Naive thymus-derived CD8-positive, alpha-beta T cell (primary cell): ENCODE measurements at places on chromosomes 12 and 14.

DNA sequence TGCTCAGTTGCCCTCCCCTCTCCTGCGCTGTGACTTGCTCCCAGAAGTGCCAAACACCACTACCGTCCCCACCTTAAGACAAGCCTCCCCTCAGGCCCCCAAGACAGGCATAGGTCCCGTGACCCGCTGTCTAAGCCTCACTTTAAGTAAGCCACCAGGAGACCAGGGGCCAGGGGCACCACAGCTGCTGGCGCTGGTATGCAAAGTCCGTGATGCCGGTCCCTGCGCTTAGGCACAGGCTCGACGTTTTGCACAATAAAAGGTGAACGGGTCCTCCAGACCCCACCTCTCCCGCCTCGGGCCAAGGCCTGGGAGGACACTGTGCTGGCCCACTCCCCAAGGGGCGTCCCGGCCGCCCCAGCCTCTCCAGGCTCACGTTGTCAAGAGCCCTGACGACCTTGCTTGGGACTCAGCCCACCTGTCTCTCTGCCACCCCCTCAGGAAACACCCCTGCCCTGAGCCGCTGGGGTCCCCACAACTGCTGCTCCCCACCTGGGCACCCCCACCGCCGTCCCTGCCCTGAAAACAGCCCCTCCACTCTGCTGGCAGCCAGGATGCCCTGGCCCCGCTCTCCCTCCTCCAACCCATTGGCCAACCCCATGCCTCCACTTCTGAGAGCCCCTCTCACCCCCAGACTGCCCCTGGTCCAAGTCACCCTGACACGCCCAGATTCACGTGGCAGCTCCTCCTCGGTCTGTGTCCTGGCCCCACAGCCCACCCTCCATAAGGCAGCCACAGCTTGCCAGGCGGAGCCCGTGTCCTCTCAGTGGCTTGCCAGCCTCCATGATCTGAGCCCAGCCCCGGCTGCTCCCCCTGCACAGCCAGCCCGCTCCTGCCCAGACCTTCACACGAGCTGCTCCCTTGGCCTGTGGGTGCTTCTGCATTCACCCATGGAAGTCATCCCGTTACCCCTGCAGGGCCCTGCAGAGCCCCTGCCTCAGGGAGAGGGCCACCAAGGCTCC, 11.9 kb downstream of the JAG2 start:
- no peak for DNase-seq

GRCh38 chr14:51138404-51139103, 43.6 kb upstream of the TRIM9 start:
- DNase-seq: no peak

- no peak for DNase-seq
Observed at GRCh38 chr12:12821975-12822374, 8.8 kb downstream of the DDX47 start.

DNA sequence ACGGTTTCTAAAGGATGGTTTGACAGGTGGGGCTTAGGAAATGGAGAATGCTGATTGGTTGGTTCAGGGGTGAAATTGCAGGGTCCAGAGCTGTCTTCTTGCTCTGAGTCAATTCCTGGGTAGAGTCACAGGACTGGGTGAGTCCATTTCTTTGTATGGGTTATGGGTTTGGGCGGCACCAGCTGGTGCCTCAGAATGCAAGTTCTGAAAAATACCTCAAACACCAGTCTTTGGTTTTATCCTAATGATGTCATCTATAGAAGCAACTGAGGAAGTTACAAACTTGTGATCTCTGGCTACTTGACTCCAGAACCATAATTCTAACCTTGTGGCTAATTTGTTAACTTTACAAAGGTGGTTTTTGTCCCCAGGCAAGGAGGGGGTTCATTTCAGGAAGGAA, 47.6 kb upstream of the EIF5 start:
- no peak for DNase-seq

DNA sequence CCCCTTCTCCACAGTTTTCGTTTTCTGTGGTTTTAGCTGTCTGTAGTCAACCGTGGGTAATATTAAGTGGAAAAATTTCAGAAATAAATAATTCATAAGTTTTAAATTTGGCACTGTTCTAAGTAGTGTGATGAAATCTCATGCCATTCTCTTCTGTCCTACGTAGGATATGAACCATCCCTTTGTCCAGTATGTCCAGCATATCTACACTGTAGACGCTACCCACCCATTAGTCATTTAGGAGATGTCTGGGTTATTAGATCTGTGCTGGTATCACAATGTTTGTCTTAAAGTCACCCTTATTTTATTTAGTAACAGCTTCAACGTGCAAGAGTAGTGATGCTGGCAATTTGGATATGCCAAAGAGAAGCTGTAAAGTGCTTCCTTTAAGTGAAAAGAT, 44.7 kb downstream of the ATF7IP start:
- no peak for DNase-seq

DNA sequence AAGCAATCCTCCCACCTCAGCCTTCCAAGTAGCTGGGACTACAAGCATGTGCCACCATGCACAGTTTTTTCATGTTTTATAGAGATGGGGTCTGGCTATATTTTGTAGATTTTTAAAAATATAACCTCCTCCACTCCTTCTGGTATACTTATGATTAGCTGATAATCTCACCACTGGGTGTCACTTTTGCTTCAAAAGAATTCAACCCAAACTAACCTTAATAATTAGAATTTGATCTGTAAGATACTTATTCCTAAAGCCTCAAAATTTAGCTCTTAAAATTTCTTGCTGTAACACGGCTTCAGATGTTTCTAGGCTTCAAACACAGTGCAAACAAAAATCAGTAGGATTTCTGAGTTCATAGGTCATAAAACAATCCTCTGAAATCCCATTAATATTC, 130.3 kb downstream of the CEP83 start:
- no peak for DNase-seq

DNA sequence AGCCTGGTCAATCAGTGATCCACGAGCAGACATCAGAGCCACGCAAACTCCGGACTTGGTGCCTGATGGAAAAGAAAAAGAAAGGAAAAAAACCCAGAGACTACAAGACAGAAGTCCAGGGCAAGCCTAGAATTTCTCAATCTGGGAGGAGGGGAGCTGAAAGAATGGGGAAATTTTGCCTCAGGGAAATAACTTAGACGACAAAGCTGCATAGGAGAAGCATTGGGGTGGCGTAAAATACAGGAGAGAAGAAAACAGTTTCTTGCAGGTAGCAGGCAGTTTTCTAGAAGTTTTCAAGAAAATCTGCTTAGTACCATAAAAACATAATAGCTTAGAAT, 2.6 kb upstream of the SLC11A2 start:
- no peak for DNase-seq

DNA sequence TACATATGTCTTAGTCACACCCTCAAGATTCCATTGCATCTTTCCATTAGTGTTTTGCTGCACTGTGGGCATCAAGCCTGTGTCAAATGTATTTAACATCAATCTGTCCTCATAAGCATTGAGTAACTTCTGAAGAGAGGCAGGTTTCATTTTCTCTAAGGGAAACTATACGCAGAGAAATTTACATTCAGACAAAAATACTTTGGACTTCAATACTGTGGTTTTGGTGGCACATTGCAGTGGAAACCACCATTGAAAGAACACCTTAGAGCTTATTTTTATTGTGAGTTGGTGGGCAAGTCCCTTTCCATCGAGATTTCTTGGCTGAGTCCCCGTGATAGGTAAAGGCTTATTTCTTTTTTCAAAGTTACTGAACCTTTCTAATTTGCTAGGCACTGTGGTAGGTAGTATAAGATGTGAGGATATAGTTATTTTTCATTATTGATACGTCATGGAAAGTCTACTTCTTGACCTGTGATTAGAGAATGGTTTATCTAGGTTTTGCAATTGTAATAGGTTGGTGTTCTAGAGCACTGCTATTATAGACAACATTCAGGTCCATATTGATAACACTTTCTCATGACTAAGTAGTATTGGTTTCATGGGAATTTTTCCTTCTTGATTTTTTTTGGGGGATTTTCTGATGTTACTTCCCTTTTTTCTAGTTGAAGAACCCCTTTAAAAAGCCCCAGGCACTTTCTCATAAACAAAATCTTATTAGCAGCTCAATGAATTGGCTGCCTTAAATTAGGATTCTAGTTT, 81.9 kb downstream of the CFAP54 start:
- DNase-seq: no peak

GRCh38 chr14:102930138-102930752, 7.8 kb downstream of the AMN start:
- DNase-seq: no peak

GRCh38 chr14:54189748-54190354, 207.0 kb upstream of the CDKN3 start:
- DNase-seq: no peak

GRCh38 chr12:121804417-121805111, 755 bp downstream of the SETD1B start:
- DNase-seq: peak; percentile 54

DNA sequence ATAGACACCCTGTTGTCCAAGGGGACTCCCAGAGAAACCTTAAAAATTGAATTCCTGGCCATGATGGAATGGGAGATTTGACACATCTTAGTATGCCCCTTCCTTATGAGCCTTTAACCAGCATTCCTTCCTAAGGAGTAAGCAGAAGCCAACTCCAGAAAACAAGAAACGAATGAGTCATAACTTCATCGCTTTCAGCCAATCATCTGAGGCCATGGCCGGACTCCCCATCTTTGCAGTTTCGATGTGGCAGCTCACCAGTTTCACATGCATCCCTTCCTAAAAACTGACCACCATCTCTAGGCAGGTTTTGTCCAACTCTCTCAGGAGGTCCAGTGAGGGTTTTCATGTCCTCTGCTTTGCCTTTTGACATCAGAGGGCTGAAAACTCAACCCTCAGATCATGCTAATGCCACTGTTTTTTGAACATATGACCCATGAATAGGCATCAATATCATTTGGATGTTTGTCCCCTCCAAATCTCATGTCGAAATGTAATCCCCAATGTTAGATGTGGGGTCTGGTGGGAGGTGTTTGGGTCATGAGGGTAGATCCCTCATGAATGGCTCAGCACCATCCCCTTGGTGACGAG, 19.9 kb downstream of the DAAM1 start:
- DNase-seq: no peak

GRCh38 chr12:69689638-69690037, 9.5 kb downstream of the BEST3 start:
- DNase-seq: no peak

- no peak for DNase-seq
Observed at GRCh38 chr14:36503771-36504741, 16.0 kb downstream of the NKX2-1 start.

DNA sequence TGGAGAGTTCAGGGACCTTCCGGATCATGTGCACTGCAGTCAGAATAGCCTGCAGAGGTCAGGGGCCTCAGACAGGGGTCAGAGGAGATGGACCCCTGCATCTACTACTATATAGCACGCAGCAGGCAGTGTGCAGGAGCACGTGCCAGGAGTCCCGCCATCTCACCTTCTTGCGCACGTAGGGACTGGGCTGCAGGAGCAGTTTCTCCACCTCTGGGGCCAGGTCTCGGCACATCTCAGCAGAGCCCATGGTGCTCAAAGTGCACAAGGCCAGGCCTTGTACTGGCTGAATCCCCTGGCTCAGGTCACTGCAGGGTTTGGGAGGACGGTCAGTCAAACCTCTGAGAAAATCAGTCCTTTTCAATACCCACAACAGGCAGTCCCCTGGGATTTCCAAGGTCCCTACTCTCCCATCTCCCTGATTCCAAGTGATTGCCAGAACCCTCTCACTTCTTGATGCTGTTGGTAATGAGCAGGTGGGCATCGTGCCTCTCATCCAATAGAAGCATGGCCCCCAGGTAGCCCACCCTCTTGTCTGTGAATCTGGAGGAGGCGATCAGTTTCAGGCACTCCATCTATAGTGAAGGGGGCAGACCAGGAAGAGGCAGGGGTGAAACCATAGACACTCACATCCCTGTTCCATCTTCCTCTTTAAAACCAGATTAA, 1.3 kb downstream of the AP1G2 start:
- DNase-seq: no peak

DNA sequence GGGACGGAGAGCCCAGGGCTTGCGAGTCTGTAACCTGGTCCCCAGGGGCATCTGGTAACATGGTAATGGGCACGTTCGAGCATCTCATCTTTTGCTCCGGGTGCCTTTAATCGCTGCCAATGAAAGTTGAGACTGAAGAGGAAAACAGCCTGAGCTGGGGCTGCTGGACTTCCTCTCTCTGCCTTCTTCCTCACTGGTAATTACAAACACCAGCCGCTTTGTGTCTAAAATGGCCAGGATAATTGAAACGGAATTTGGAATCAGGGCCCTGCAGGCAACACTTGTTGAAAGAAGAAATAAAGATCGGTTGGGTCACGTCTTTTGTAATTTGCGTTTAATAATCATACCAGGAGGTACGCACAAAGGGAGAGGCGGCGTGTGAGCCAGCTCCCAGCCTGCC, 51.5 kb upstream of the GPATCH2L start:
- no peak for DNase-seq

- no peak for DNase-seq
Observed at GRCh38 chr12:123033392-123034021, 53.0 kb downstream of the ARL6IP4 start.

GRCh38 chr12:65826353-65827171, 2.3 kb downstream of the HMGA2 start:
- DNase-seq: no peak

DNA sequence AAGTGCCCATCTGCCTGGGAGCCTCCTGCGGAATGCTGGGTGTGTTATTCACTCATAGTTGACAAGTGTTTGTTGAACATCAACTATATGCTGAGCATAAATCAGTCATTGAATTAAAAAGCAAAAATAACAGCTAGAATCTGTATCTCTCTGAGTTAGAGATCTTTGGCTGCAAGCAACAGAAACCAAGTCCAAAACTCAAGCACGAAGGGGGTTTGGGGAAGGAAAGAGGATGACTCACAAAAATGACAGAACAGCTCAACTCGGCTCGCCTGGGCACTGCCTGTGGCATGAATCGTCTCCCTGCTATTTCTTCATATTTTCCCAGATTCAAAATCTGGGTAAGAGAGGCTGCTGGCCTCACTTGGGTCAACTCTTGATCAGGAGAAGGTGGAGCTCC, 72.6 kb upstream of the NCOR2 start:
- DNase-seq: no peak

- DNase-seq: no peak
Observed at GRCh38 chr12:105813201-105813600, 325.6 kb downstream of the NUAK1 start.

GRCh38 chr14:72024043-72024407, 91.8 kb downstream of the RGS6 start:
- no peak for DNase-seq

GRCh38 chr12:12839003-12839395, 25.9 kb downstream of the DDX47 start:
- no peak for DNase-seq

GRCh38 chr14:72975770-72976169, 49.5 kb downstream of the DCAF4 start:
- no peak for DNase-seq

- no peak for DNase-seq
Observed at GRCh38 chr14:74891870-74892269, 10.2 kb downstream of the DLST start.

GRCh38 chr14:101855958-101856357, 94.4 kb downstream of the PPP2R5C start:
- DNase-seq: no peak

GRCh38 chr14:51546603-51547258, 105.0 kb upstream of the FRMD6 start:
- no peak for DNase-seq

- DNase-seq: no peak
Observed at GRCh38 chr12:53518381-53518780, 11.1 kb upstream of the NPFF start.
